Testis (tissue), 5 donors: ENCODE measurements at places on chromosomes 13 and 19.

DNA sequence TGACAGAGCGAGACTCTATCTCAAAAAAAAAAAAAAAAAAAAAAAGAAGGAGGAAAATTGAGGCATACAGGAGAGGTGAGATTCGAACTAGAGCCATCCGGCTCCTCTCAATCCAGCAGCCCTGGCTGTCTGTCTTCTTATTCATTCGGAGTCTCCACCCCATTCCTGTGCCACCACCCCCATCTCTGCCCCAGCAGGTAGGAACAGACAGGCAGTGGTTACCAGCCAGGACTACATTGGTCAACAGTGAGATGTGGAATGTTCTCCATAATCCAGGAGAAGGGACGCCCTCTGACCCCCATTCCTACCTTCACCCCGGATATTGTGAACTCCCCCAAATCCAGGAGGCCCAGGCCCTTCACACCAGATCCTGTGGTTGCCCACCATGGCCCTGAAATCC is 6.6 kb upstream of the S1PR2 start:
- DNase-seq = no peak

DNA sequence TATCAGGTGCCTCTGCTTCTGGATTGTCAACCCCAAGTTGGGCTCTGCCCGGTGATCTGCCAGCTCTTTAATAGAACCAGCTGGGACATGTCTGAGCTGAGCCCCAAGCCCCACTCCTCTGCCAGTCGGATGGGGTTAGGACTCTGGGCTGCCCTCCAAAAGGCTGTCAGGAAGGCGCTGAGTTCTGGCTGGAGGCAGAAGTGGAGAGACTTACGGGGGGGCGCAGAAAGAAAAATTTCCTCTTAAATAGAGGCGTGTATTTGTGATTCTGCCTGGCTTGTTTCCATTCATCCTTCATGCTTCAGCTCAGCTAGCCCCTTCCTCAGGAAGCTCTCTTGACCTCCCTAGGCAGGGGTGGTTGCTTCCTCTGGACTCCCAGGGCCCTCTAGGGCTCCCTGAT is 985 bp upstream of the KCNK6 start:
- no peak for DNase-seq

GRCh38 chr19:12885749-12886650 is 1.0 kb downstream of the KLF1 start:
- no peak for DNase-seq

DNA sequence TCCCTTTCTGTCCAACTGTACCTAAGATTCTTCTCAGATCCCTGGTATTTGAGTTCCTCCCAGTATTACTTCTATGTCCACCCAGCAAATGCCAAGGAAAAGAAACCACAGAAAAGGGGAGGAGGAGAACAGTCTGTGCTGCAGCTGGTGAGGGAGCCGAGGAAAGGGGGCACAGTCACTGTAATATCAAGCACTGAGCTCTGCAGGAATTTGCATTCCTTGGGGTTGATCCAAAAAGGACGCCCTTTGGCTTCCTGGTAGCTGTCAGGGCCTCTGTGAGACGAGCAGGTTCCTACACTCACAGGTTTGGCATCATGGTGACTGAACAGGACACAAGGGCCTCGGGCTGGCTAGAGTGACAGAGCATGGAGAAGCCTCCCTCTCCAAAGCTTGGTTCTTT is 273.4 kb downstream of the NHLRC3 start:
- DNase-seq = no peak

DNA sequence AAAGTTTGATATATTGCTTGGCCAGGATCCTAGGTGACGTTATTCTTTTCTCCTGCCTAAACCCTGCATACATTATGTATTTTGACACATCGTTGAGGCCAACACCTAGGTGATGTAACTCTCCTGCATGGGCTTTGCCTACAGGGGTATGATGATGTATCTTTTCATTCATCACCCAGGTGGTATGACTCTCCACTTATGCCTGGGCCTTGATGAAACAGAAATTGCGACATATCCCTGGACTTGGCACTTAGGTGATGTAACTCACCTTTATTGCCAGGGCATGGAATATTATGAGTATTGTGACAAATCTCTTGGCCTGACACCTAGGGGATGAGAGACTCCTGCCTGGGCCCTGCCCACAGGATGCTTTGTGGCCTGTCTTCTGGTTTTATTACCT is 18.5 kb upstream of the ZNF681 start:
- no peak for DNase-seq

DNA sequence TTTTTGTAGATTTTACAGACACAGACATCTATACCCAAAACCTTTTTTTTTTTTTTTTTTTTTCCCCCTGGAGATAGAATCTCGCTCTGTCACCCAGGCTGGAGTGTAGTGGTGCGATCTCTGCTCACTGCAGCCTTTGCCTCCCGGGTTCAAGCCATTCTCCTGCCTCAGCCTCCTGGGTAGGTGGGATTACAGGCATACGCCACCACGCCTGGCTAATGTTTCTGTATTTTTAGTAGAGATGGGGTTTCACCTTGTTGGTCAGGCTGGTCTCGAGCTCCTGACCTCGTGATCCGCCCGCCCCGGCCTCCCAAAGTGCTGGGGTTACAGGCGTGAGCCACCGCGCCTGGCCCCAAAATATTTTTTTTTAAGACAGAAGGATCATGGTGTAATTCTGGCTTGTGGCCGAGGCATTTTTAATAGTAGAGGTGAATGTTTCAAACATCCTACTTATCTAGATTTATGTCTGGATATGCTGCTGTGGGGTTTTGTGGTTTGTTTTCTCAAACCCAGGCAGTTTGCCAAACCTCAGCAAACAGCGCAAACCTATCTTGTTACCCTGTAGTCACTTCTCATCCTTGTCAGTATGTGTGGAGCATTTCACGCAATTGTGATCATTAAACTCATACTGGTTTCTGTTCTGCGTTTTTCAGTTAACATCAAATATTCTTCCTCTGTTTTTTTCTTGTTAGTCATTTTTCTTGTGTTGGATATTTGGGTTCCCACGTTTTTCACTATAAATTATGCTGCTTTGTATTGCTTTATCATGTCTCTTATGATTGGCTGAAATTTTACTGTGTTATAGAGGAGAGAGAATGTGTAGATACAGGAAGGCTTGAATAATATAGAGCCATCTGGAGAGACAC is 36.2 kb upstream of the GARRE1 start:
- peak; percentile 38 for DNase-seq

DNA sequence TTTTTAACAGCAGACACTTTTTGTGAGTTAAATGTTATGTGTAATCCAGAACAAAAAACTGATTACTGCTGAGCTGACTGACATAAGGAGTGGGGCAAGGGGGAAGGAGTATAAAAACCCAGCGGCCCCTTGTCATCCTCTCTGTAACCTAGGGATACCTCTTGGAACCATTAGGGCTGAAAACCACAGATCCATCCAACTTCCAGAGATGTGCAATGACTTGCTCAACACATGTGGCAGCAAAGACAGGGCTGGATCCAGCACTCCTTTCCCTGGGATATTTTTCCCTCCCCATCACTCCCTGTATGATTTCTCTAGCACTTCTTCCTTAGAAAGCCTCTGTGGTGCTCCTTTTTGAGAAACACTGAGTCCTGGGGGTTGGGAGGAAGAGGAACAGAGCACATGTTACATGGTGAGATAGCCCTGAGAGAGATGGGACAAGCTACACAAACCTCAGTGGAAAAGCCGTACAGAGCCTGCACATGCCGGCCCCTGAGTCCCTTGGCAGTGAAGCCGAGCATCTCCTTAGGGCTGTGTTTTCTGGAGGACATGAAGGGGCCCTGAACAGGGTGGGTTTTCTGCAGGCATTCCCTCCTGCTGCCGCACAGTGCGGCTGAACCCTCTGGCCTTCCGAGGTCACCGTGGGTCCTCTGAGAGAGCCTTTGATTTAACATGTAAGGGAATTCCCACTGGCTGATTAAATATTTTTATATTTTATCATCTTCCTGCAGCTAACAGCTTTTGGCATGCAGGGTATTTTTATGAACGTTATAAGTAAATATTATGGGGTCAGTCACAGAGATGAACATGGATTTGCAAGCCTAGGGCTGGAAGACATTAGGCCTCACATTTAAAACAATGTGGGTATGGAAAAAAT is 219.9 kb downstream of the COG6 start:
- no peak for DNase-seq

- peak; percentile 98 for DNase-seq
Measured at GRCh38 chr19:58554494-58555368, at the start of gene CHMP2A. Gene CHMP2A (minus strand): TSS chr19:58555105. CDS start chr19:58554212, 893 bp downstream.

- DNase-seq = peak; percentile 23
Measured at GRCh38 chr13:25170554-25171111, 1.5 kb downstream of the AMER2 start.

GRCh38 chr19:3359919-3360420 is 6.4 kb upstream of the NFIC start:
- DNase-seq = no peak

- DNase-seq = peak; percentile 31
Measured at GRCh38 chr19:49213791-49214190, 56.2 kb downstream of the TRPM4 start.

DNA sequence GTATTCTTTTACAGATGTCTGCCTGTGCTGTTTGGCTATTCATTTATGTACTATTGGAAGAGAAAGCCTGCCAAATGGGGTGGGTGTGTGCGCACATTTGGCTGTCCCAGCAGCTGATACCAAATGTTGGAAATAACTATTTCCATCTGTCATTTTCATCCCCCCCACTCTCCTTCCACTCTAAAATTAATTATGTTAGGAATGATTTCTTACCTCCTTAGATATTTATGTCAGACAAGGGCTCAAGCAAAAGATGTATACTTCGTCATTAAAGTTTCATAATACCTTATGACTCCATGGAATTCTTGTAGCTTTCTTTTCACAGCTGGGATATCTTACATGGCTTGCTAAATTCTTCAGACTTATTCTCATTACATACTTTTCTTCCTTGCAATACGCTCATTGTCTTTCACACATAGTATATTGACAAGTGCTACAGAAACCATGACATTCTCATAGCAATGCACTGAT is 18.6 kb downstream of the ITM2B start:
- DNase-seq = peak; percentile 41

- DNase-seq = peak; percentile 59
Measured at GRCh38 chr13:40082639-40083038, 427.2 kb downstream of the COG6 start.

GRCh38 chr13:61275251-61275650 is 140.4 kb downstream of the PCDH20 start:
- DNase-seq = no peak

DNA sequence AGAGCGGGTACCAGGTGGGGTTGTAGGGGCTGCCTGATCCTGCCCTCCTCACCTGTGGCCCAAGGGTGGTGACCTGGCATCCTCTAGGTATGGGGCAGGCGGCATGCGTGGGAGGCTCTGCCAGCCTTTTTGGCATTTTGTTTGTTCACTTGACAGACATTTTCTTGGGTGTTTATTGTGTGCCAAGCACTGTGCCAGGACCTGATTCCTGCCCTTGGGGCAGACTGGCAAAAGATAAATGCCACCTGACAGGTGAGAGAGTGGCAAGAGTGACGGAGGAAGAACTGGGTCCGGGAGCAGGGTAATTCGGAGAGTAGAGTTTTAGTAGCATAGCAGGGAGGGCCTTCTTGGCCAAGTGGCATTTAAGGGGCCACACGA is 6.0 kb downstream of the RAB11B start:
- DNase-seq = no peak

GRCh38 chr13:39655041-39655568 is 357 bp upstream of the COG6 start:
- peak; percentile 50 for DNase-seq

DNA sequence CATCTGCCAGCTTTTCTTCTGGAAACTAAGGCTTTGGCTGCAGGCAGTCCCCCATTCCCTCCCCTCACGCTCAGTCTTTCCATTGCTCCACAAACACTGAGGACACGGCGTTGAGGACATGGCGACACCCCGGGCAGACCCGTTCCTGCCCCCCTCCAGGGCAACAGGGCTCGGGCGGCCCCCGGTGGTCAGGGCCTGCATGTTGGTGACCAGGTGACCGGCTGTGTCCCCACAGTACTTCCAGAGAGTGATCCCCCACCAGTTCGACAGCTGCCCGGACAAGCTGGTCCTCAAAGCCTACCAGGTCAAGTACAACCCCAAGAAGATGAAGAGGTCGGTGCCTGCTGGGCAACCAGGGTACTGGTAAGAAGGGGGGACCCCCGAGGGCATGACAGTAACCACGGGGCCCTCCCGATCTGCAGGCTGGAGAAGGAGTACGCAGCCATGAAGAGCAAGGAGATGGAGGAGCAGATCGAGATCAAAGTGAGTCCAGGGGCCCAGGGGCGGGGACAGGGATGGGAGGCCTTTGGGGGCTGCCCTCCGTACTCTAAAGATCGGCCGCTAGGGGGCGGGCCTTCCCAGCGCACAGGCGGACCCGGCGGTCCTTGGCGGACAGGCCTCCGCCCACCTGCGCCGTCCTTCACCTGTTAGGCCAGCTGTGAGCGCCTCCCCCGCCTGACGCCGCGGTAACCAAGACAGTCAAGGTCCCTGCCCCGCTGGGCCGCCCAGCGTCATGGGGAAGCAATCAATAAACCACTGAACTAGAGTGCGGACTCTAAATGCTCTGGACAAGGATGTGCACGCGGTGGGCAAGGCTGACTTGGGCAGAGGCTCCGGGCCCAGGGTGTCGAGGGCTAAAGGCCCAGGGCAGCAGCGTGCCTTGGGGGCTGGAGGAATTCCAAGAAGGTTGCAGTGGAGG is 21.1 kb downstream of the PRR36 start:
- peak; percentile 81 for DNase-seq

DNA sequence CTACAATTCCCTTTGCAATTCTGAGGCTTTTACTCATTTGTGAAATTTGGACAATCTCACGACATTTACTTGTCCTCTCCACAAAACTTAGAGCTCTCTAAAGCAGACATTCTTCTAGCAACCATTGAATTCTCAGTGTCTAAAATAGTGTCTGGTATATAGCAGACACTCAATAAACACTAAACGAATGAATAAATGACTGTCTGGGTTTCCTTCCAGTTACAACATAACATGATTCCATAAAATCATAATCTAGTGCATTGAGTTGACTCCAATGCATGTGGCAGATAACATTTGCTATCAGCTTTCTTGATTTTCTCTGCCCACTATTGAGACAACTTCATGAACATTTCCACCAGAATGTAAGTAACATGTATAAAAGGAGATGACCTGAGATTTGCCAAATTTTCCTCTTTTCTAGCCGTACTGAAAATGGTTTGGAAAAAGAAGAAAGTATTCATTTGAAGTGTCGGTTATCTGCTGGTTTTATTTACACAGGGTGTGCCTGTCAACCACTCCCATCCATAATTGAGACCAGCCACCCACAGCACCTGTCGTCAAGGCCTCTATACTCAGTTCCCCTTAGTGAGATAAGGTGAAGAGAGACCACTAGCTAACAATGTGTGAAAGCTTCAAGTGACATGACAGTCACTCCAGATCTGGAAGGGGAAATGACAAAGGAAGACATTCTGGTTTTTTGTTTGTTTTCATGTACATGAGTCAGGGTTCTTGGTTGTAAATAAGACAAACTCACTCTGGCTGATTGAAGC is 4.8 kb upstream of the SERP2 start:
- no peak for DNase-seq

DNA sequence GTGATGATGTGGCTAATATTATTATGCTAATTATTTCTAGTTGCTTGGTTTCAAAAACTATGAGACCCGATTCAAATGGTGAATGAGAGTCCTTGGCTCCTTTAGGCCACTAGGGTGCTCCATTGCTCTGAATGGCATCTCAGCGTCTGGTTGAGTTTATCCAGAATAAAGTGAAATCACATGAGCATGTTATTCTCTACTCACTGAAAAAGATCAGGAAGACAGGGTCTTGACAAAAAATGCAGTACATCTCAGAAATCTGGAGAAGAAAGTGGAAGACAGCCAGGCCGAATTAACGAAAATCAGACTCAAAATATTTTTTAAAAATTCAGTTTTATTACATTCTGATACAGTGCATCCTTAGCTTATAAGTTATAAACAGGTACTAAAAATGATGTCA is 516.2 kb downstream of the MYO16 start:
- DNase-seq = peak; percentile 66
